ENCODE measurements at places on chromosomes 13 and 19. TPM values are rescaled to one million over a fixed set of nuclear protein-coding genes. Genes with fewer than 3 reads are reported as not detected.

The DPF1 gene
- not detected for total RNA-seq

The N4BP2L2 gene
- total RNA-seq: 101 TPM

The CRB3 gene
- 106 TPM for total RNA-seq

DNA sequence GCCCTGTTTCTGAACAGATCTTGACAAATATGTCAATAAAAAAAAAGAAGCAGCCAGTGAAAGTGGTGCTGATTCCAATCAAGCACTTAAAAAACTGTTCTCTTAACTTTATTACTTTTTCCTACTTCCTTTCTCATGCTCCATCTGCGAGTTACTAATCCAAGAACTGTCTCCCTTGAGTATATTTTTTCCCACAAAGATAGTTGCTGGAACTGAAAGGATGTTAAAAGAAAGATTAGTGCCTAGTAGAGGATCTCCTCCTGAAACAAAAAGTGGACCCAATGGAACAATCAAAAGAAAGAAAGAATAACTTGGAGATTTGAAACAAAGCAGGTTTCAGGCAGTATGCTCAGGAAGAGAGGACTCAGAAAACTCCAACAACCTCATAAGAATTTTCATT, 1034.8 kb downstream of the PCDH17 start:
- no peak for DNase-seq

GRCh38 chr19:18391509-18392075, 5.6 kb downstream of the GDF15 start:
- DNase-seq: no peak

DNA sequence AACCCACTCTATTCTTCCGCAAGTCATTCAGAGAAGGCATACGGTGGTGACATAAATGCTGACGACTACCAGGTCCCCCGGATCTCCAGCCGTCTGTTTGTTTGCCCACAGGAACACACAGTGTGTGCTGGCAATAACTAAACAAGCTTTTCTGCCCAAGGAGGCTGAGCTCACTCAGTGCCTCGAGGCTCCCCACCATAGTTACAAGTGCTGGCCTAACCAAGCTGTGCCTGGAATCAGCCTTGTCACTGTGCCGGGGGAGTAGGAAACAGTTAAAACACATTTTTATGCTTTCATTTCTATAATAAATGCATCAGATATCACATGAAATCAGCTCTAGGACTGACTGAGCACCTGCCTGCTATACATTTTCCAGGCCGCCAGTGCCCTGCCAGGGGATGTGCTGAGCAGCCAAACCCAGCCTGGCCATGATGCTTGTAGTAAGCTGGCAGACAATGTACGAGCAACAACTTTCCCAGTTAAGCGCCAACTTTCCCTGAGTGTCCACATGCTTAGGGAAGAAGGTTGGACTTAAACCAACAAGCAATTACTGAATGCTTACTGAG, 28.1 kb downstream of the BRD4 start:
- DNase-seq: no peak

DNA sequence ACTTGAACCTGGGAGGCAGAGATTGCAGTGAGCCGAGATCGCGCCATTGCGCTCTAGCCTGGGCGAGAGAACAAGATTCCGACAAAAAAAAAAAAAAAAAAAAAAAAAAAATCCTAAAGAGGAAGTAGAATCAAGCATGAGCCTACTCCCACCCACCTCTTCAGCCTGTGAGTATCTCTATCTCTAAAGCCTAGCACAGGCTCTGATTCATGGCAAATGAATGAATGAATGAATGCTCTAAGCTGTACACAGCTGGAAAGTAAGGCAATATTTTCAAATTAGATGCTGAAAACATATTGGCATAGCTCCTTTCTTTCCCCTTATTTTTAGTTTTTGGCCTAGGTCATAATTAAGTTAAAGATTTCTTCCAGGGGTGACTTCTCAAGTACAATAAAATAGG, 35.7 kb upstream of the FAM216B start:
- DNase-seq: no peak

GRCh38 chr13:73671011-73671410, 463.2 kb downstream of the KLF12 start:
- no peak for DNase-seq

Data from left colon (tissue), 2 donors.